Stimulated activated CD4-positive, alpha-beta T cell treated with anti-CD3 and anti-CD28 coated beads, Interleukin-4, amount 100 ng/mL, for 48 hours (primary cell): ENCODE measurements at places on chromosomes 1 and 21.

DNA sequence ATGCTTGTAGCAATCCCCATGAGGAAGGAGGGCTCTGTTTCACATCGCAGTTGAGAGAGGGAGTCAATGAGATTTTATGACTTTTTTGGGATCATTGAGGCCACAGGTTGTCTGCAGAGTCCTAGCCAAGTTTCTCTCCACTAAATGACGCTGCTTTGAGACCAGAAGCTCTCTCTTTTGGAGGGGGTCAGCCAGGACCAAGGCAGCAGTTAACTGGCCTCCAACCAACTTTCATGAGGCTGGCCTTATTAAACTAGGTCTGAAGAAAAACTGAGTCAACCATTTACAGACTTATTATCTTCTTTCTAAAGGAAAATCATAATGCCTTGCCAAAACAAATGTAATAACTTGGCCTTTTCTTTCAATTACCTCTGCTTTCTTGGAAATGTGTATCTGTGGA, 8.6 kb downstream of the WLS start:
- DNase-seq: no peak

GRCh38 chr1:110017792-110018191, 16.6 kb upstream of the STRIP1 start:
- DNase-seq: no peak

DNA sequence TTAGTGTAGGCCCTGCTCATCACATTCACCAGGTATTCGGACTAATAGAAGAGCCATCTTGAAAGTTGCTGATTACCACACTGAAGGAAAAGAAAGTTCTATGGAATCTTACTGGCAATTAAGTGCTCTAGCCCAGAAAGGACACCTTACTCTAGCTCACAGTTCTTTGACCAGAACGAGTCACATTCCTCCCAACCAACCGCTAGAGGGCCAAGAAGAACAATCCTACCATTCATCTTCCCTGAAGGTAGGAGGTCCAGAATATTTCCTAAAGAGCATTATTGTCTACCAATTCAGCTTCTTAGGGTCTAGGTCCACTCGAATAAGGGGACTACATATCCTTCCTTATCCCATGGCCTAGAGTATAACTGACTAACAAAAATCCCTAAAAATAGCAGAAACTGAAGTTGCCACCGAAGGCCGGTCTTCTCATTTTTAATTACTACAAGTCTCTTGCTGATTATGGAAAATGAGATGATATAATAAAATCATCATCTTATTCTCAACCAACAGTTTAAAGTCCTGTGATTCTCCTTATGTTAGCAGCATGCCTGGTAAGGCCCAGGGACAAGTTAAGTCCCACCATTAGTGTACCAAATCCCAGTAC, 2.7 kb upstream of the FMO1 start:
- DNase-seq: no peak

GRCh38 chr1:184242507-184242943, 144.3 kb upstream of the C1orf21 start:
- DNase-seq: no peak

GRCh38 chr1:7579831-7580804, 191.0 kb upstream of the VAMP3 start:
- no peak for DNase-seq

GRCh38 chr21:20086508-20086907, 911.7 kb upstream of the NCAM2 start:
- no peak for DNase-seq

DNA sequence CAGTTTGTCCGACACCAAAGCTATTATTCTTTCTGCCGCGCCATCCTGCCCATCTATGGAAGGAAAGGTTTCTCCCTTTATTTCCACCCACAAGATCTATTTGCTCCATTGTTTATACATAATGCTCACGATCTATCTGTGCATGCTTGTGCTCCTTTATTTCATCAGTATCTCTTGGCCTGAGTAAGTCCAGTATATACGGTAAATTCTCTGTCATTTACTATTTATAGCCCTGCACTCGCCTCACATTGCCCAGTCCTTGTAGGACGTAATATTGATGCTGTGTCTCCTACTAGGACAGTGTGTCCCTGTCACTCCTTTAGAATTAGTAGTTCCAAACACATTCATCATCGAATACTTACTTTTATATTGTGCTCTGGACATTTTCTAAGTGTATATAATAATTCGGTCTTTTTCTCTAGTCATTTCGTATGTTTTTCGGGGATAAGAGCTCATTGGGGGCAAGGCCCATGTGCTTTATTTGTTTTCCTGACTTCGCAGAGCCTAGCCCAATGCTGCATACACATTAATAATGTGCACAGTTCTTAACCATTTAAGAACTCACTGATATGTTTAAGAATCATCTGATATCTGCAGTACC, 3.1 kb upstream of the NID1 start:
- no peak for DNase-seq
